ENCODE measurements at places on chromosomes 2 and 18.
A peak's percentile ranks its signal among the peaks of the same experiment; 100 is the strongest.

GRCh38 chr2:117057016-117057415 lies 757.5 kb upstream of the DDX18 start:
- DNase-seq, result peak; percentile 0

DNA sequence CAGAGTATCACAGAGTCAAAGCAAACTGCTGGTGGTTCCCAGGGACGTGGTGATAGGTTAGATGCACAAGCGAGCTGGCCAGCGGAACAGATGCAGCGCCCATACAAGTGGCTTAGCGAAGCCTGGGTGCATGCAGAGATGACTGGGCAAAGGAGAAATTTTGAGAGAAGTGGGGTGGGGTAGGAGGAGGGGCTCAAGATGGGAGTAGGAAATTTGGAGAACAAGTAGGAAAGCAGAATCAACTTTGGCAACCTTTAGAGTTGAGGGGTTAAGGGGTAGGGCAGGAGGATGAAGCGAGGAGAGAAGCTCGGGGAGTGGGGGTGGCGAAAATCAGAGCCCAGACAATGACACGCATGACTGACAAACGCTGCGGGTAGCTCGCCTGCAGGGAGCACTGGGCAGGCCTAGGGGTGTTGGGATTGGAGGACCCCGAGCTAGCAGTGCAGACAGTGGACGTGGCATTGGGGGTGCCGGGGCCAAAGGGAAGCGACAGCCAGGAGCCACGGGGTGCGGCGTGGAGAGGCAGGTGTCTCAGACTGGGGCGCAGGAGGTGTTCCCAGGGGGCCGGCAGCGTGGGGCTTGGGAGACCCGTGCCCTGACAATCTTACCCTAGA lies 431 bp downstream of the FAM98A start:
- DNase-seq, result peak; percentile 48

- no peak for DNase-seq
These were observed 6.5 kb upstream of the LGALSL start for GRCh38 chr2:64447317-64448040.

DNA sequence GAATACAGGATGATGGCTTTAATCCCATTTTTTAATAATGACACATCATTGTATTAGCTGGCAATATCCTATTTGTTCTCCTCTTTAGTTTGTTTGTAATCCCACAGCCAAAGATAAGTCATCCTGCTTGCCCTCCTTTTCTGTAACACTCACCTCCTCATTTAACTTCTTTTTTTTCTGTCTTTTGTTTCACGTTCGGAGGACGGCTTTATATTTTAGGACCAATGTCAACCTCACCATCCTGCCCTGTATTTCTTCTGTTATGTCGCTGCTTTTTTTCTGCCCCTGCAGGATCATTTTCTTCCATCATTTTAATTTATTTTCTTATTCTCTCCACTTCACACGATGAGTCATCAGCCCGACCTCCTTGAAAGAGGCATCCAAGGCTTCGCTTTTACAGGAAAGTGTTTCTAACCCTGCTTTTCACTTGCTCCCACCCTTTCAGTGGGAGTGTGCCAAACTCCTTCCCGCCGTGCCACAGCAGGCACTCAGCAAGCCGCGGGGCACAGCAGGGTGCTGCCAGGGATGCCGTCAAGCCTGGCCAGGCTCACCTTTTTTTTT lies 11.4 kb downstream of the RAB31 start:
- DNase-seq, result peak; percentile 80

GRCh38 chr2:125456693-125457363 lies 1199.1 kb upstream of the GYPC start:
- DNase-seq, result no peak

DNA sequence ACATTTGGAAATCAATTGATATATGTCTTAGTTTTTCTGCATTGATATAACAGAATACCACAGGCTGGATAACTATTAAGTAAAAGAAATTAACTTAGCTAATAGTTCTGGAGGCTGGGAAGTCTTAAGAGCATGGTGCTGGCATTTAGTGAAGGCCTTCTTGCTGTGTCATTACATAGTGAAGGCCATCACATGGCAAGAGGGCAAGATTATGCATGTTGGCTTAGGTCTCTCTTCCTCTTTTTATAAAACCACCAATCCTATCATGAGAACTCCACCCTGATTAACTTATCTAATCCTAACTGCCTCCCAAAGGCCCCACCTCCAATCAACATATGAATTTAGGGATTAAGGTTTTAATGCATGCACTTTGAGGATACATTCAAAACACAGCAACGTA lies 225.5 kb upstream of the VRK2 start:
- no peak for DNase-seq

DNA sequence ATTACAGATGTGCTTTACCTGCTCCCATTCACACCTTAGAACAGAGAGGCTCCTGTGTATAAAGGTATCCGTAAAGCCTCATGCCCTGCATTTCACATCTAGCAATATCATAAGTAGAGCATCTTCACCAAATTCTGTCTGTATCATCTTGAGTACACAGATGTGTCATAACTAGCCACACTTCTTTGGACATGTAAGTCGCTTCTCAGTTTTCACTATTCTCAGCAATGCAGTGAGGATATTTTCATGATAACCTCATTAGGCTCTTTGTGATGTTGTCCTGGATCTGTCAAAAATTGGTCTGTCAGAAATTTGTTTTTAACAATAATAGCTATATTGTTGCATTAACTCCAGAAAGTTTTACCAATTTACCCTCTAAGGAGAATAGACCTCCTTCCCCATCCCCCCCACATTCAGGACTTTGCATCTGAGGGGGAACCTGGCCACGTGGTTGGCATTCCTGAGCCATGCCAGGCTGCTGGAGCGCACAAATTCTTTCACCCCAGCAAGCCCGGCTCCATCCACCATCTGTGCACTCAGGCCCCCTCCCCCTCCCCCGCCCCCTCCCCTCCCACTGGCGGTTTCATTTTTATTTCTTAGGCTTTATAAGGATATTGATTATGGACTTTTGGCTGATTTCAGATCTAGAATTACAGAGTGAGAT lies 34.1 kb downstream of the AGAP1 start:
- DNase-seq, result peak; percentile 12

- no peak for DNase-seq
These were observed 126.9 kb downstream of the SOX11 start for GRCh38 chr2:5818961-5819600.

GRCh38 chr2:104538077-104538476 lies 315.8 kb upstream of the POU3F3 start:
- DNase-seq, result no peak

- DNase-seq, result peak; percentile 39
These were observed 26.8 kb downstream of the MPHOSPH10 start for GRCh38 chr2:71157124-71157793.

DNA sequence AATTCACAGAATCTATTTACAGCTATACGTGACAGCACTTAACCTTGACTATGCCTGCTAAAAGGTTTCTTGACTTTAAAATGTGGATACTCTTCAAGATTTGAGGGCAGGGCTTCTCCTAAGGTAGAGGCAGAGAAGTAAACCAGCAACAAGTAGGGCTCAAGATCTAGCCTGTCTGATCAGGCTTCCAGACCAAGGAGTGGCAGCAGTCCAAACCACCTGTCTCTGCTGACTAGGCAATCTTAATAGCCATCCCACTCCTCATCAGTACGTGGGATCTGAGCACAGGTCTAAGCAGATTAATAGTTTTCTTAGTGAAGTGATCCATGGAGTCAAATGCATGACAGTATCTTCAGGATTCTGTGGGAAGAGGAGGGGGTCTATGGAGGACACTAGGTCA lies 100.4 kb downstream of the GPD2 start:
- DNase-seq, result no peak

GRCh38 chr2:136251197-136251884 lies 133.4 kb upstream of the CXCR4 start:
- DNase-seq, result no peak

- DNase-seq, result peak; percentile 77
These were observed 94.4 kb upstream of the NEUROD1 start for GRCh38 chr2:181774685-181775084.

GRCh38 chr2:200705305-200706041 lies 106.2 kb upstream of the BZW1 start:
- DNase-seq, result peak; percentile 27

- no peak for DNase-seq
These were observed 156.1 kb downstream of the MYT1L start for GRCh38 chr2:2174956-2175355.

- DNase-seq, result peak; percentile 88
These were observed 9.1 kb upstream of the AP1S3 start for GRCh38 chr2:223846515-223846914.

DNA sequence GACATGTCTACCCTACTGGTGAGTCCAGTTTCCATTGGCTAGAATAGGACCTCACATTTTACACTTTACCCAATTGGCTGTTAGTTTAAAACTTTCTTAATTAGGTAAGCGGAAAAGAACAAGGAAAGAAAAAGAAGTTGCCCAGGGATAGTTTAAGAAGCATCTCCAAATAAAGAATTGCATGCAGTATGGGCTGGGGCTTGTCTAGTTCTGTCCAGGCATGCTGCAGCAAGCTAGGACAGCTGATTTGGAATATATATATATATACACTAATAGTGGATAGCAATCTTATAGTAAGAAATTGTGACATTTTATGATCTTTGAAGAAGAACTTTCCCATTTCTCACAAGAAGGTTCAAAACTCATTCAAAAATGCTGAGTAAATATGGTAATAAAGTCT lies 90.0 kb upstream of the ERBB4 start:
- no peak for DNase-seq

- peak; percentile 45 for DNase-seq
These were observed 48.2 kb upstream of the PAPOLG start for GRCh38 chr2:60707750-60708371.

DNA sequence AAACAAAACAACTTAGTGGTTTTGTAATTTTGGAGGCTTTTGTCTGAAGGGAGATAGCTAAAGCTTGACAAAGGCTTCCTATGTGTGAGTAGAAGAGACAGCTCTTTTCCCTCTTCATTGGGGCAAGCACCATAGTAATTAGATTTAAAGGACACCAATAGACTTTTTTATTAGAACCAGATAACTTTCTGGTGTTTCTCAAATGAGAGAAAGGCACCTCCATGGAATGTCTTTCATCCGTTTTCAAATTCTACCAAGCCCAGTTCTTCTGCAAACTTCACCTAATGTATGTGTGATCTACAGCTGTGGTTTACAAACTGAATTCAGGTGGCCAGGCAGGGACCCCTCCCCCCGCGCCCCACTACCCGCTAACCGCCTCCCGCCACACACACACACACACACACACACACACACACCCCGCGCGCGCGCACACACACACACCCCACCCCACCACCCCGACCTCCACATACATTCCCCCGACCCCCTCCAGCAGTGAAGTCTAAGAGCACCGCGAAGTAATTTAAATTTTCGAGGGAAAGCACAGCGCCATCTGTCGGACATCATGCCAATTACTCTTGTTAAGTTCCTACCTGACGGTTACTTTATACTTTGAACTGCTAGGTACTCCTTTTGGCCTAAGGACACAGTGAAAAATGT lies 31.6 kb upstream of the PPP1R1C start:
- peak; percentile 54 for DNase-seq

- DNase-seq, result no peak
These were observed 52.5 kb upstream of the LGALSL start for GRCh38 chr2:64401529-64401880.

DNA sequence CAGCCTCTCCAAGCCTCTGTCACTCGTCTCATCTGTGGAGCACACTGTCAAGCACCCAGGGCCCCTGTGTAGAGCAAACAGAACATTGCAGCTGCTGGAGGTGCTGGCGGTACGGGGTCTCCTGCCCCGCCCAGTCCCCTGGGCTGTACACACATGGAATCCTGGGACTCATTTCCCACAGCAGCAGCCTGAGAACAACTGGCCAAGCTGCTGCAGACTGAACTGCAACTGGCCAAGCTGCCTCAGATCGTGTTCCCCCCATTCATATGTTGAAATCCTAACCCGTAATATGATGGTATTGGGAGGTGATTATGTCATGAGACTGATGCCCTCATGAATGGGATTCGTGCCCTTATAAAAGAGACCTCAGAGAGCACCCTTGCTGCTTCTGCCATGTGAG lies 130.5 kb downstream of the NCK2 start:
- no peak for DNase-seq

GRCh38 chr2:192026825-192027120 lies 168.0 kb downstream of the TMEFF2 start:
- DNase-seq, result no peak

- peak; percentile 80 for DNase-seq
These were observed 32.3 kb upstream of the IMPA2 start for GRCh38 chr18:11948852-11949523.

GRCh38 chr2:232174662-232175061 lies 203.9 kb upstream of the ALPP start:
- no peak for DNase-seq

DNA sequence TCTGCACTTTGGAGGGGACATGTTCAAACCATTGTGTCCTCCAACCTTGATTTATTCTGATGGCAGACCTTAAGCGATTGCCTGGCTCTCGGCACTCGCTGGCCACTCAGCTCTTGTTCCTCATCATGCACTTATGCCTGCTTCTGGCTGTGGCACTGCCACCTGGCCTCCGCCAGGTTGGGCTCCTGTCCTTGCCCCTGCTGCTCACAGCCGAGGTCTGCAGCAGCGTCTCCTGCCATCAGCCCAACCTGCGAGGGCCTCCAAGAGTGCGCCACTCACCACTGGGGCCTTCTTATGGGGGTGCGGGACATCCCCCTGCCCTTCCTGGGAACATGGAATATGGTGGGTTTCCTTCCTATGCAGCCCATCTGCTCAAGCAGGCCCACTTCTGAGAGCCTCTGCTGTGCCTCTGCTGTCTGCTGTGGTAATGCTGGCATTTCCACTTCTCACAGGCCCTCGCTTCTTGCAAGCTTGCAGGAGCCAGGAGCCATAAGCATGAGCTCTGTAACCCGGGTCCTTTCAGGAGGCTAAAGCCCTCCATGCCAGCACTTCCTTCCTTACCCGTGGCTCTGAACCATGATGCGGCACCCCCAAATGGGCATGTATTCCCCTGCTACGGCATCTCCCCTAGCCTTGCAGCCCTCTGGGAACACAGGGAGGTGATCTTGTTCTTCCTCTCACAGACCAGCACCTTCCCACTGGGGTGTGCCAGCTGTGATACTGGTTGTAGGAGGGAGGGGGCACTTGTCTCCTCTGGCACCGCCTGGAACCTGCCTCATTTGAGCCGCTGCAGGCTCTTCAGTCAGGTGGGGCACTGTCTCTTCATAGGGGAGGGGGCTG lies 58.6 kb upstream of the HS6ST1 start:
- no peak for DNase-seq

DNA sequence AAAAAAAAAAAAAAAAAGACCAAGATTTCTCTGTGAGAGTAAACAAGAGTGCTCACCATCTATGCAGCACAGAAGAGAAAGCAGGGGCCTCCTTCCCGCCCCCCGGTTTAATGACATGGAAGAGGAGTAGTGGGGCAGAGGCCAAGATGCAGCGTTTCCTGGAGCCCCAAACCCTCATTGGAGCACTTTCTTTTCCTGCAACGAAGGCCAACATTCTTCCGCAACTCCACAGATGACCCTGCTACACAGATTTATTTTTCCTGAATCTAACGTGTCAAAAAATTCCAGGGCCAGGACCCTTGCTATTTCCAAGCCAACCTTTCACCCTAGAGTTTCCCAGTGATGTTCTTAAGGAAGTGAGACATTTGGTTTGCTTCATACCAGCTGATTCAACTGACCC lies 189.6 kb downstream of the MIB1 start:
- DNase-seq, result no peak

DNA sequence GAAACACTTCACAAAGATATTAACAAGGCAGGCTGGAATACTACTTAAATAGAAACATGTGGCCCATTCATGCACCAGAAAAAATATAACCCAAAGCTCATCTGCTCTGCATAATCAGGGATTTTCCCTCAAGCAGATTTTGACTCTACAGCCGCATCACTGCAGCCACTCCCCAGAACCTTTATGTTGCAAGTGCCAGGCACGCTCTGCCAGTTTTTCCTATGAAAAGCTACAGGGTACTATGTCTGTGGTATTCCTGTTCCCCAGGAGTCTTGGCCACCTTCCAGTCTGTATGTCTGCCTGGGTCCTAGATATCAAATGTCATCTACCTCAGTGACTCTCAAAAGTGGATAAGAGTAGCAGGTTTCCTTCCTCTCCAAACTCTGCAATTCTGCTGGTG lies 3.8 kb downstream of the COA5 start:
- DNase-seq, result no peak

Measured in fibroblast of skin of scalp (primary cell).